WERI-Rb-1 (cell line): ENCODE measurements at places on chromosomes 6 and 20.

- DNase-seq: no peak
Observed at GRCh38 chr6:163585932-163586437, 171.5 kb downstream of the QKI start.

DNA sequence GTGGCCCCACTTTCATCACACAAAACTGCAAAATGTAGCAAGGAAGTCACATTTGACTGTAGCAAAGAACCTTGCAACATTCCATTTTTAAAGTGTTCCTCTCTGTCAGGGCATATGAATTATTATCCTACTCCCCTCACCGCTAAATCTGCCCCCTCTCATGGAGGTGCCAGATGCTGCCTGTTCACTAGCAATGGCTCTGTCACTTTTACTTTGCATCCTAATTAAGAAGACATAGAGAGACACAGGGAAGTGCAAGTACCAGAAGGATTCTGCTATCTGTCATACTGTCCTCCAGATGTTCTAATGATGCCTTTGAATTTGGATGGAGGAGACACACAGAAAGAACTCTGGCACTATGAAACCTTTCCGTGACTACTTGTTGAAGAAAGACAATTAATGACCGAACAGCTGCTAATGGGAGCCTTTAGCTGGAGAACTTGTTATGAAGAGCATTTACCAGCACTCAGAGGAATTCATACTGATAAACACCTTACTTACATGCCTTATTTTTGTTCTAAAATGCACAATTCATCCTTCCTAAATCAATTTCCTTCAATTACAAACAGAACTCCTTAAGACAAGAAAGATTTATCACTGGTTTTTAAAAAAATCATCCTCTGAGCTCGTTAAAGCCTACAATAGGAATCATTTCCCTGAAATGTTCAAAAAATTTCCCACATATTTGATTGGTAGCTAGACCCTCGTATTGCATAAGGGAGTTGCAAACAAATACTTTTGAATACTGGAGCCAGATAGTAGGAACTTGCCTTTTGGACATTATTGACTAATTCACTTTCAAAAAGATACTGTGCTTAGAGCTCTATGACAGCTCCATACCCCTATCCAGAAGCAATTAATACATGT is 292.6 kb downstream of the UBE3D start:
- DNase-seq: no peak

- no peak for DNase-seq
Observed at GRCh38 chr20:51598556-51598955, 56.0 kb upstream of the NFATC2 start.

GRCh38 chr6:115570331-115570730 is 490.4 kb downstream of the FRK start:
- no peak for DNase-seq

DNA sequence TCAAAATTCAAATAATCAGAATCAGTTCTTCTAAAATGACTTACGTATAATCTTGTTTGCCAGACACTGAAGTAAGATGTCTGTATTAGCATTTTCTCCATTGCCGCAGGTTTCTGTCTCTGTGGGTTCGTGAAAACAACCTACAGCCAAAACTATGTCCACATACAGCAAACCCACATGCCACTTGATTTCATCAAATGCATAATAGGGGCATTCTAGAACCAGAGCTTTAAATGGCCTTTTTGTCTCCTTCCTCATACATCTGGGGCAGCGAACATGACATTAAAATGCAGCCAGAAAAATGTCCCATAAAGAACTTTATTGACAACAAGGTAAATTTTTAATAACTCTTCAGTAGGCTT is 90.2 kb upstream of the QKI start:
- DNase-seq: no peak

GRCh38 chr6:169646906-169647567 is 54.8 kb downstream of the WDR27 start:
- no peak for DNase-seq

GRCh38 chr6:142605922-142606485 is 304.2 kb downstream of the ADGRG6 start:
- no peak for DNase-seq

DNA sequence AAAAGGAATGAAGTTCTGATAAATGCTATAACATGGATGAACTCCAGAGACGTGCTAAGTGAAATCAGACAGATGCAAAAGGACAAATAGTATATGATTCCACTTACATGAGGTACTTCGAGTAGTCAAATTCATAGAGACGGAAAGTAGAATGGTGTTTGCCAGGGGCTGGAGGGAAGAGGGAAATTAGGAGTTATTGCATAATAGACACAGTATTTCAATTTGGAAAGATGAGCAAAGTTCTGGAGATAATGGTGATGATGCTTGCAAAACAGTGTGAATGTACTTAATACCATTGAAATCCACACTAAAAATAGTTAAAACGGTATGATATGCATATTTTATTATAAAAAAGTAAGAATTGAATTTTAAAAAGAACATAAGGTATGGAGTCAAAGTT is 84.9 kb upstream of the STXBP5 start:
- DNase-seq: no peak

DNA sequence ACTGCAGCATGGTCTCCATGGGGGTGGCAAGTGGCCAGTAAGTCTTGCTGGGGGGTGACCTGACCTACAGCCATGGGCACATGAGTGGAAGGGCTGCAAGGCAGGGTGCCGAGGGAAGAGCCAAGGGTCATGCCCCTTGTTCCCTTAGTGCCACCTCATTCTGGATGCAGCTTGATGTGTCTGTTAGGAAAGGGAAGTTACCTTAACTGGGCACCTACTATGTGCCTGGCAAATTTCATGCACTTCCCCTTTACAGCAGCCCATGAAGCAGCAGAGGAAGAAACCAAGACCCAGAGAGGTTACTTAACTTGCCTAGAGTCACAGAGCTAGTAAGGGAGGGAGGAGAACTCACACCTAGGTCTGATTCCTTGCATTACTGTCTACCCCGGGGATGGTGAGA is 174.0 kb downstream of the MRPL14 start:
- DNase-seq: peak; percentile 4

DNA sequence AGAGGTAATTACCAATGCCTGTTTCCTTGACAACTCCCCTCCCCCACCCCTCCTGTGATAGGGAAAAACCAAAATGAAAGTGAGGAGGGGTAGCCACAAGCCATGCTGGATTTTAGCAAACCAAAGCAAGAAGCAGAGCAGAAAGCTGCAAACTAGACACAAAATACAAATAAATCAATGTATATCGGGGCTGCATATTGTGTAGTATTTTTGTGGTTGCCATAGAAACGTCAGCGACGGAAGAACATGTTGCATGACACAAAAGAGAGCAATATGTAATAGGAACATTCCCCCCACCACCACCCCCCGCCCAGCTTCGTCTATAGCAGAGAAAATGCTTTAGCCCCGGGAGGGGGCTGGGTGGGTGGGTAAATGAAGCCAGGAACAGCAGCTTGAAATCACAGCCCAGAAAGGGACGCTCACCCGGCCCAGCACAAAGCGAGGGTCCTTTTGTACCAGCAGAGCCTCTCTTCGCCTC is 548 bp downstream of the AGPAT4 start:
- peak; percentile 36 for DNase-seq

GRCh38 chr20:35166242-35166830 is 5.5 kb upstream of the PROCR start:
- no peak for DNase-seq

DNA sequence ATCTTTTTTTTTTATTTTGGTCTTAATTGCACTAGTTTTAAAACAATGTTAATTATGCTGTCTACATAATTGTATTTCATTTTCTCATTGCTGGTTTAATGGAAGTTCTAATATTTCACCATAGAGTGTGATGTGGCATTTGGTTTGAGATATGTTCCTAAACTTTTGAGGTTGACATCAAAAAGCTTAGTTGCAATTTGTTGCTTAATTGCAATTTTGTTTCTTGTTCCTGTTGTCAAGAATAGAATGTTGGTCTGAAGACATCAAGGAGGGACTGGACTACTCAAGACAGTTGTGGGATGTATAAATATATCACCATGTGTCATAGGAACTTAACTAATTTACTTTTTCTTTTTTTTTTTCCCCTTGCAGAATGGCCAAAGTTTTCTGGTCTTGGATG is 12.5 kb downstream of the HSF2 start:
- no peak for DNase-seq

DNA sequence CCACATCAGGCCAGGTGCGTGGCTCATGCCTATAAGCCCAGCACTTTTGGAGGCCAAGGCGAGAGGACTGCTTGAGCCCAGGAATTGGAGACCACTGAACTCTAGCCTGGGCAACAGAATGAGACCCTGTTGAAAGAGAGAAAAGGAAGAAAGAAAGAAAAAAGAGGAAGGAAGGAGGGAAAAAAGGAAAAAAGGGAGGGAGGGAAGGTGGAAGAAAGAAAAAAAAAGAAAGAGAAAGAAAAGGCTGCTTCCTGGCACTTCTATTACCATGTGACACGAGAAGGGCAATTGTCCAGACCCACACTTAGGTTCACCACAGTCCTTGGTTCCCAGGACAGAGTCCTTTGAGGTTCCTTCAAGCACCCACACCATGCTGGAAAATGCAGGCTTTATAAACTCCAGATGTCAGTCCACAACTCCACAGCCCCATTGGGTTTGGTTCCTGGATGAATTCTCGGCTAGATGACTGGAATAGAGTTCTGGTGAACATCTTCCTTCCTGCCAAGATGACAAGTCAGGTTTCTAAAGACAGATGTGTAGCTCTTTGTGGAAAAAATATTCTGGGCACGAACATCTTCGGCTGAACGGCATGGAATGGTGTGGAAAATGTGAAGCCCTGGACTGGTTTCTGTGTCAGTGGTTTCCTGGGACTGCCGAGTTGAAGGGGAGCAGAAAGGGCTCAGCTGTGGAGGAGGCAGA is 32.5 kb downstream of the NT5E start:
- no peak for DNase-seq

GRCh38 chr6:25670208-25670607 is 18.2 kb downstream of the SCGN start:
- DNase-seq: no peak
